ENCODE measurements at places on chromosomes 7 and 10.

GRCh38 chr7:74061840-74062539, 21.6 kb upstream of the LIMK1 start:
- DNase-seq, result peak; percentile 56

- no peak for DNase-seq
These were observed 108.6 kb downstream of the DNAJB6 start for GRCh38 chr7:157445246-157445955.

GRCh38 chr10:43822631-43823580, 174.2 kb upstream of the ZNF32 start:
- DNase-seq, result no peak

GRCh38 chr7:70432567-70433001, 699.4 kb upstream of the GALNT17 start:
- no peak for DNase-seq

GRCh38 chr10:133326745-133327650, 9.7 kb downstream of the CALY start:
- DNase-seq, result no peak

DNA sequence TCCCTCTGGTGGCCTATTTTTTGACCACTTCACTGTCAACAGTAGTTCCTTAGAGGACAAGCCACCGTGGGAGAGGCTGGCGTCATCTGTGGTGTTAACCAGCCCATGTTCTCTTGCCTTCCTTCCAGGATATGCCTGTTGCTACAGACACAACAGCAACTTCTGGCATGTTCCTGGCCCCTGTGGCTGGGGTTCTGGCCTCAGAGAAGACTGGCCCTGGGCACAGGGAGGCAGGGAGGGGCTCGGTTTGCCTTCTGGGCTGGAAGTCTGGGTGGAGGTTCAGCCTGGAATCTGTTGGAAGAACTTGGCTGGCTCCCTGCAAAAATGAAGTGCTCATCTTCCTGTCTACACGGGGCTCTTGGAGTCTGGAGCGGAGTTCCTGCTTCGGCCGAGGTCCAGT, 25.7 kb downstream of the GOLGA7B start:
- DNase-seq, result no peak

- no peak for DNase-seq
These were observed 224.7 kb upstream of the SH2B2 start for GRCh38 chr7:102061981-102062390.

DNA sequence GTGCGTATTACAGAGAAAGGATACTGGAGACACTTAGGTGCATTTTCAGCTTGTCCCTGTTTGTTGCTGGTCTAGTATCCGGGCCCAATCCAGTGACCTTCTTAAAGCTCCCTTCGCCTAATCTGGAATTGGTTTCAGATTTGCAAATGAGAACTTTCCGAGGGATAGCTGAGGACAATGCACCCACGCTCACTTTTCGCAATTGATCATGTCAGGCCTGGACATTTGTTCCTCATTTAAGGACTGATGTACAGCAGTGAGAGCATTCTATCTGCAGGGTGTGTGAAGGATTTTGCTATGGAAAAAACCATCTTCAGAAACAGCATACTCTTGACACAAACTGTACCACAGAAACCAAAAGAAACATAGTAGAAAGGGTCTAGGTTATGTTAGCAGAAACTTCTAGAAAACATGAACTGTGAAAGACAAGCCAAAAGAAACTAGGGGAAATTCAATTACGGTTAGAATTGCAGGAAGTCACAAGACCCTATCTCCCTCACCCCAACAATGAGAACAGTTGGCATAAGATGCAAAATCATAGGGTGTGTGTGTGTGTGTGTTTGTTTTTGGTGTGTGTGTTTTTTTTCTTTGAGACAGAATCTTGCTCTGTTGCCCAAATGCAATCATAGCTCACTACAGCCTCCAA, 331.1 kb downstream of the CALN1 start:
- no peak for DNase-seq

GRCh38 chr10:68340358-68341080, 7.8 kb upstream of the PBLD start:
- no peak for DNase-seq

- DNase-seq, result peak; percentile 43
These were observed 765 bp downstream of the CCAR1 start for GRCh38 chr10:68721673-68722335.
